ENCODE measurements at places on chromosomes 11 and 22.

- no peak for DNase-seq
These were observed 76.7 kb downstream of the PISD start for GRCh38 chr22:31585161-31585859.

DNA sequence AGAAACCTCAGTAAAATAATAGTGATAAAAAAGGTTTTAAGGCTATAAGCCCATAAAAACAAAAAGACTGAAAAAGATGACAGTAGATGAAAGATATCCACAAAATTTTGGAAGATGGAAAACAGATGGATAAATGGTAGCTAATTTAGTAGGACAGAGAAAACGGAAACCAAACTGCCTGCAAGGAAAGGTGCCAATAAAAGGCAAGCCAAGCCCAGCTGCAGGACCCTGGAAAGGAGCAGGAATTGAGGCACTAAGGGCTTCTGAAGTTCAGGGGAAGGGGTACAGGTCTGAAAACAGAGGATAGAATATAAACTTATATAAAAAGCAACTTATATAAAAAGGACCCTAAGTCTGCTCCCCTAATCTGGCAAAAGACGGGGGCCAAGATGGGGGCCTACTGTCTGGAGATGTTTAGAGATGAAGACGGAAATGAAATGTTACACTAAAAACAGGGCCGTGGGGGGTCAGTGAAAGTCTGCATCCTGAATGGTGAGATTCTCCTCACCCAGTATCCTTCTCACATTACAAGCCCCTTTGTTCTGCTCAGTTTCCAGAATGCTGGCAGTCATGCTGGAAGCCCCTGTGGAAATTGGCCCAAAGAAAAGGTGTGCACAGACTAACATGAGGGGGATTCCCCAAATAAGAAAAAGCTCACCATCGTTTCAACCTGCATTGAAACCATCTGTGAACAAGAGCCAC lies 269.3 kb upstream of the PITPNB start:
- no peak for DNase-seq

GRCh38 chr11:35663408-35663702 lies 780 bp downstream of the TRIM44 start:
- no peak for DNase-seq

DNA sequence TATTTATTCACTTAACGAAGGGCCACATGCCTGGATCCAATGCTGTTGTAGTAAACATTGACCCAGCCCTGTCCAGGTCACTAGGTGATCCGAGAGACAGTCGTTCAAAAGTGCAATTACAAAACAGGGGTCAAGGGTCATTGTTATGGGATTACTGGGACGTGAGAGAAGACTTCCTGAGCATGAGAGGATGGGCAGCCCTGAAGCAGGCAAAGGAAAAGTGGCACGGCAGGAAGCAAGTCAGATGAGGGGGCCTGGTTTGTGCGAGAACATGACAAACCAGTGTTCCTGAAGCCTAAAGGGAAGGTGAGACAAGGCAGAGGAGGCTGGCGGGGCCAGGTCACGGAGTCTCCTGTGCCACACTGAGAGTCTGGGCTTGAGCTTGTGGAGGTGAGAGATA lies 15.8 kb upstream of the MMP20 start:
- DNase-seq: no peak

GRCh38 chr11:95625164-95625900 lies 164.2 kb downstream of the FAM76B start:
- DNase-seq: no peak

DNA sequence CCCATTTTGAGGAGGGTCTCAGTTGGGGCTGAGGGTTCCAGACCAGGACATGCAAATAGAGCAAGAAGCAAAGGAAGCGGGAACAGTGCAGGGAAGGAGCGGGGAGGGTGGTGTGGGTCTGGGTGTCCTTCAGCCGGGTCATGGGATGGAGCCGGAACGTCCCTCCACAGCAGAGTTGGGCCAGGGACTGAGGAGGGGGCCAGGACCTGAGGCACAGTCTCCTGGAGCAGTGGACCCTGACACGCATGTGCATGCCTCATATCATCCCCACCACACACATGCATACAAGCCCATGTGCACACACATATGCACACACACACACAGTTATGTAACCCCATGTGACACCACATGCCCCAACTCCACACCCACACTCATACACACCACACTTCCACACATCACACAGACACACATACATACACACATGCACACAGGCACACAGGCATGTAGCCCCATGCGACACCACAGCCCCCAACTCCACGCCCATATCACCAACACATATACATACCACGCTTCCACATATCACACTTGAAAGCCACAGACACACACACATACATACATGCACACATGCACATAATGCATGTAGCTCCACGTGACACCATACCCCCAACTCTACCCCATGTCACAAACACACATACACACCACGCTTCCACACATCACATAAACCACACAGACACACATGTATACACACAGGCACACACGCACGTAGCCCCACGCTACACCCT lies 1026.6 kb downstream of the BRD1 start:
- DNase-seq: no peak

DNA sequence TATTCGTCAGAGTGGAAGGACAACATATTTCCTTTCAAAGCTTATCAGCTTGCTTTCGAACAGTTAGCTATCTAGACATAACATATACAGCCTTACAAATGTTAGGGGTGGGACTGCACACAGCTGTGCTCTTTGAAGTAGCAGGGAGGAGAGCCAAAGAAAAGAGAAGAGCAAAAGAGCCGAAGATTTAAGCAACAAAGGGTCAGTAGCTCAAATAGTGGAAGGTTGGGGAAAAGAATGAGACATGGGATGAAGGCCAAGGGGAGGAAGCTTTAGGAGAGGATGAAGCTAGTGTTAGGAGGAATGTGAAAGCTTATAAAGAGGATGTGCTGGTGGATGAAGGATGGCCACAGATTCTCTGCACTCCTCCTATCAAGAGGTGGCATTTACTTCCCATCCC lies 31.8 kb upstream of the IGSF22 start:
- DNase-seq: no peak

DNA sequence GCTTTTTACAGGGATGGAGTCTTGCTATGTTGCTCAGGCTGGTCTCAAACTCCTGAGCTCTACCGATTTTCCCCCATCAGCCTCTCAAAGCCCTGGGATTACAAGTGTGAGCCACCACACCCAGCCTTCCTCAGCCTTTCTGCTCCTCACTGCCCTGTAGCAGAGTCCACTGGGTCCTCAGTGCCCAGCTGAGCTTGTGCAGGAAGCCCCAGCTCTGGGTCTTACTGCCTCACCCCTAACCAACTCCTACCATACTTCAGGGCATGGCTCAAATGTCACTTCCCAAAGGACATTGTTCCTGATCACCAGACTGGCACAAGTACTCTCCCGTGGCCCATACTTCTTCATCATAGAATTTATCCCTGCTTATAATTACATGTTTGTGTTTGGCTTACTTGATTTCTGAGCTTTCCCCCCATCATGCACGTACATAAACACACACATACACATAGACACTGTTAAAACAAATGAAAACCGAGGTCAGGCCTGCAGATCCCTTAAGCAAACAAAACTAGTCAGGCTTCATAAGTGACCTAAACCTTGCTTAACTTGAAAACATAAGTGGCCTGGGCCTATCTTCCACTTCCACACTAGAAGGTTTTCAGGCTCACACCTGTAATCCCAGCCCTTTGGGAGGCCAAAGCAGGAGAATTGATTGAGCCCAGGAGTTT lies 14.0 kb upstream of the SLC43A3 start:
- DNase-seq: peak; percentile 24

- DNase-seq: no peak
These were observed 15.0 kb downstream of the DENND5A start for GRCh38 chr11:9250139-9250582.

- DNase-seq: no peak
These were observed 62.4 kb downstream of the PARVG start for GRCh38 chr22:44242946-44243724.

- DNase-seq: no peak
These were observed 76.1 kb downstream of the MED15 start for GRCh38 chr22:20583471-20583922.

DNA sequence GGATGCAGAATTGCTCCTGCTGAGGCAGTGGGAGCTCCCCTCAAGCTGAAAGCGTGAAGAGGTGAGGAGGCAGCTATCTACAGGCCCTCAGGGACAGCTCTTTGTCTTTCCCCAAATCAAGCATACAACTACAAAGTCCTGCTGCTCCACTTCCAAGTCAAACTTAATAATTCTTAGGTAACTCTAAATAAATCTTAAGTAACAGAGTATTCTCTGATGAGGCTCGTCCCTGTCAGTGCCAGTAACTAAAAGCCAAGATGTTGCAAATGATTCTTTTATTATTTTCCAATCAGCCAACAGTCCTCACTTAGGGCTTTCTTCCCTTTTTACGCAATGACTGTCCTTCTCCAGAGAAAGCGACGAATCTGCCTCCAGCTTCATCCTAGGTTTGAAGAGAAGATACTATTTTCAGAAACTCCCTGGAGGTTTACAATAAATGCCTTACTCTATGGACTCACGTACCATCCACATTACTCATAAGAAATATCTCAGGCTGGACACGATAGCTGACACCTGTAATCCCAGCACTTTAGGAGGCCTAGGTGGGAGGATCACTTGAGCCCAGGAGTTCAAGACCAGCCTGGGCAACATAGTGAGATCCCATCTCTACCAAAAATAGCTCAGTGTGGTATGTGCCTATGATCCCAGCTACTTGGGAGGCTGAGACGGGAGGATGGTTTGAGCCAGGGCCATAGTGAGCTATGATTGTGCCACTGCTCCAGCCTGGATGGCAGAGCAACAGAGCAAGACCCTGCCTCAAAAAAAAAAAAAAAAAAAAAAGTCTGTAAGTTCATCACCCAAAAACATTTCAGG lies 3.1 kb upstream of the C22orf39 start:
- DNase-seq: no peak

GRCh38 chr11:55726715-55727324 lies 46.4 kb upstream of the OR5D13 start:
- no peak for DNase-seq

GRCh38 chr11:19827399-19828135 lies 114.9 kb downstream of the NAV2 start:
- DNase-seq: no peak

DNA sequence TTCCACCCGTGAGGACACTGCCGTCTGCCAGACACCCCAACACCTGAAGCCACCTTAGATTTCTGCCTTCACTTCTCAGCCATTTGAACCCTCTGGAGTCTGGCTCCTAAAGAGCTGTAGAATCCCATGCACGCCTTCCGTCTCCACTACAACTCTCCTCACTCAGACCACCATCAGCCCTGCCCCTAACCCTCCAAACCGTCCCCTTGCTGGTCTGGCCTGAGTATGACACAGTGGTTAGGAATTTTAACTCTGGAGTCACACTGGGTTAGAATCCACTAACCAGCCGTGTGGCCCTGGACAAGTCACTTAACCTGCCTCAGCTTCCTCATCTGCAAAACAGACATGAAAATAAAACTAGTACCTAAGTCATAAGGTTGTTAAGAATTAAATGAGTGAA lies 3.0 kb downstream of the CNIH2 start:
- DNase-seq: no peak

DNA sequence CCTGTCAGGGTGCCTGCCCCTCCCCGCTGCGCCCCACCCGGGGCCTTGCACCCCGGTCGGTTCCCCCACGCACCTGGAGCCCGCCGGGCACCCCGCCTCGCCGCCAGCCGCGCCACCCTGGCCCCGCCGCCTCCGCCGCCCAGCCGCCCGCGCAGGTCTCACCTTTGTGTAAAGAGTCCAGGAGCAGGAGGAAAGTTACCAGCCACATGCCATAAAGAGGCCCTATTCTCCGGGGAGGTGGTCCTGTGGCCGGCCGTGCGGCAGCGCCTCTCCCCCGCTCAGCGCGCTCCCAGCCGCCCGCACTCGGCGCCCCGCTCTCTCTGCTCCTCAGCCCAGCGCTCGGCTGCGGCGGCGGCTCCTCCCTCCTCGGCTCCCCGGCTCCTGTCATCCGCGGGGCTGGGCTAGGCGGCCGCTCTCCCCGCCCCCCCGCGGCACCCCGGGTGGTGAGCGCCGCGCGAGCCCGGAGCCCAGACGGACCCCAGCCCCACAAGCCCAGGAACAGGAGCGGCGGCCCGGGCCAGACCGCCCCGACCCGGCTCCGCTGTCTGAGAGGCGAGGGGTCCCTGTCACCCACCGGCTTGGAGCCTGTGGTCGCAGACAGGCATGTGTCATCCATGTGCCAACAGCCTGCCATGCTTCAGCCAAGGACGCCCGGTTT lies at the start of gene DSCAML1:
Gene DSCAML1, minus strand, starts transcription at position 345 of the 658 bp plus-strand sequence. Its CDS starts 137 bp downstream, at position 208.
- no peak for DNase-seq

GRCh38 chr11:66126064-66126463 lies 56.0 kb downstream of the PACS1 start:
- no peak for DNase-seq

DNA sequence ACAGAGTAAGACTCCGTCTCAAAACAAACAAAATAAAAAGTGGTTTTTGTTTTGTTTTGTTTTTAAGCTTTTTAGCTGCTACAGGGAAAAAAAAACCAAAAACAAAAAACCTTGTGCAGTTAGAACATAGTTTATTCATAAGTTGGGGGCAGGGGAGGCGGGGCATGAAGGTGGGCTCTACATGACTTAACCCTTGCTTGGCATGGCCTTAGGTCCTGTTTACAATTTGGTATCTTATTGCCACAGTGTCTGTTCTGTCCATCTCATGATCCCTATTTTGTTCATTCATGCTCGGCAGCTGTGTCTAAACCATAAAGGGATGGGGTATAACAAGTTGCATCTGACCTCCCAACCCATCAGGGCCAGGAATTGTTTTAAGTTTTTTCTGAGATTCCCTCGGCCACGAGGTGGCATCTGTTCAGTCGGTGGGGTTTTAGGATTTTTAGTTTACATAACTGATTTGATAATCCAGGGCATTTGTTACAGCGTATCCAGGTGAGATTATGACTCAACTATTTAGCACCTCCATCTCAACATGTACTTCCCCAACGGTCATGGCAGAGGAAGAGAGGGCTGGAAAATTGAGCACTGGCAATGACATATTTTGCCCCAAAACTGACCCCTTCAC lies 6.9 kb downstream of the AP5B1 start:
- DNase-seq: no peak

GRCh38 chr11:108160970-108161566 lies 39.7 kb downstream of the ACAT1 start:
- DNase-seq: no peak
